ENCODE measurements at places on chromosomes 12 and 14. TPM values are rescaled to one million over a fixed set of nuclear protein-coding genes. Genes with fewer than 3 reads are reported as not detected.

AKAP5 gene
- 0.50 TPM for total RNA-seq

LMO3 gene
- not detected for total RNA-seq

TROAP gene
- 0.31 TPM for total RNA-seq

RHOJ gene
- total RNA-seq: not detected

CIROP gene
- total RNA-seq: not detected

All from CD4-positive, alpha-beta T cell (primary cell).